ENCODE measurements at places on chromosomes 7 and 10.

DNA sequence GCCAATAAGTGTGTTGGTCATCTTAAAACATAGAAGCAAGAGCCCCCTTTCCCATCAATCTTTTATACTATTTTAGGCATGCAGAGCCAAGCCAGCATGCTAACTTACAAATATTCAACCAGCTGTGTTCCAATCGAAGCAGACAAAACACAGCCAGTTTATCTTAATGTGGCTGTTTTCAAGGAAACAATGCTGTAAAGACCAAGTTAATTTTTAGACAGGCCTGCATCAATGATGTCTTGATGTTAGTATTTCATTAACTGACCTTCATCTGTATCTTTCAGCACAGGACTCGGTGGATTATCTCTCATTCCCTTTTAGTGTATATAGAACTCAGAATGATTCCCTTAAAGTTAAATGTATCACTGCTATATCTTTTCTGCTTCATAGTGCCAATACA is 262.0 kb upstream of the ZWINT start:
- H3K27ac ChIP-seq, result no peak overlapping the region
- H3K27me3 ChIP-seq, result no peaks in the 10 kb centered on the region
- no peak for DNase-seq
- H3K4me3 ChIP-seq, result no peak overlapping the region
- H3K4me1 ChIP-seq, result peaks cover 6% of the 10 kb centered on the region

DNA sequence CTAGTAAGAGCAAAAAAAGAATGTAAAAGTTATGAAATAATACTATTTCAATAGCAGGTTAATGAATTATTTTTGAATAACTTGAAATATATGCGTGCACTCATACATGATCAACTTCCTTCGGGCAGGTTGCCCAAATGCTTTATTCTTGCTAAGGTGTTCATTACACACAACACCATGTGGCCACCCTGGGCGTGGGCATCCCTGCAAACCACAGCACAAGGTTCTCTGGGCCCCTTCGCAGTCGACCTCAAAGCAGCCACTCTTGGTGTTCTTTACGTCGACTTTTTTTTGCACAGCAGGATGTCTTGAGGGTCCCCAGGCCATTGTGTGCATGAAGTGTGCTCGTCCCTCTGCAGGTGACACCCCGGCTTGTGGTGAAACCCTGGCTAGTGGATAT is 300.7 kb upstream of the PITRM1 start:
- H3K4me3 ChIP-seq, result no peak overlapping the region
- peaks cover 18% of the 10 kb centered on the region for H3K27me3 ChIP-seq
- no peak for DNase-seq
- peaks cover 50% of the 10 kb centered on the region for H3K4me1 ChIP-seq

- peaks cover 18% of the 10 kb centered on the region for H3K36me3 ChIP-seq
- no peaks in the 10 kb centered on the region for H3K27me3 ChIP-seq
- DNase-seq, result no peak
- H3K4me1 ChIP-seq, result no peaks in the 10 kb centered on the region
Measured at GRCh38 chr7:38760226-38760625, 129.1 kb upstream of the AMPH start.

- H3K27me3 ChIP-seq, result peaks cover 3% of the 10 kb centered on the region
- no peaks in the 10 kb centered on the region for H3K36me3 ChIP-seq
- no peaks in the 10 kb centered on the region for H3K4me1 ChIP-seq
- H3K4me3 ChIP-seq, result no peak overlapping the region
- no peak overlapping the region for H3K27ac ChIP-seq
Measured at GRCh38 chr7:103727982-103728610, 261.4 kb downstream of the RELN start.

DNA sequence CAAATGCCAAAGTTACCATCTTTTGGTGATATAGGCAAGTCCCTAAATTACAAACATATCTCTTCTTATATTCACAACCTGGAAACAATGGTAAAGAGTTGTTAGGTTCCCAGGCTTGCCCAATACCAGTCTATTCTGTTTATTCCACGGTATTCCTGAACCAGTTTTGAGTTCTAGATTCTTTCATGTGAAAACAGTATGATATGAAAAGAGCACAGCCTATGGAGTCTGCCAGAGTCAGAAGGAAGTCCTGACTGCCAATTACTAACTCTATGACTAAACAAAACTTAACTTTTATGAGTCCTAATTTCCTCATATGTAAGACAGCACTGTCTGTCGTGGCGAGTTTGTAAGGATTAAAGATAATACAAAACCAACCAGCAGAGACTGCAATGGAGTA is 5.6 kb downstream of the ABI1 start:
- H3K4me3 ChIP-seq, result no peak overlapping the region
- DNase-seq, result no peak
- no peaks in the 10 kb centered on the region for H3K27me3 ChIP-seq
- peaks cover 56% of the 10 kb centered on the region for H3K4me1 ChIP-seq
- H3K36me3 ChIP-seq, result peaks cover 21% of the 10 kb centered on the region

- H3K27me3 ChIP-seq, result no peaks in the 10 kb centered on the region
- no peaks in the 10 kb centered on the region for H3K36me3 ChIP-seq
- no peak overlapping the region for H3K27ac ChIP-seq
- H3K4me1 ChIP-seq, result no peaks in the 10 kb centered on the region
- no peak overlapping the region for H3K4me3 ChIP-seq
- no peak for DNase-seq
Measured at GRCh38 chr7:46257761-46258448, 336.8 kb upstream of the IGFBP3 start.

DNA sequence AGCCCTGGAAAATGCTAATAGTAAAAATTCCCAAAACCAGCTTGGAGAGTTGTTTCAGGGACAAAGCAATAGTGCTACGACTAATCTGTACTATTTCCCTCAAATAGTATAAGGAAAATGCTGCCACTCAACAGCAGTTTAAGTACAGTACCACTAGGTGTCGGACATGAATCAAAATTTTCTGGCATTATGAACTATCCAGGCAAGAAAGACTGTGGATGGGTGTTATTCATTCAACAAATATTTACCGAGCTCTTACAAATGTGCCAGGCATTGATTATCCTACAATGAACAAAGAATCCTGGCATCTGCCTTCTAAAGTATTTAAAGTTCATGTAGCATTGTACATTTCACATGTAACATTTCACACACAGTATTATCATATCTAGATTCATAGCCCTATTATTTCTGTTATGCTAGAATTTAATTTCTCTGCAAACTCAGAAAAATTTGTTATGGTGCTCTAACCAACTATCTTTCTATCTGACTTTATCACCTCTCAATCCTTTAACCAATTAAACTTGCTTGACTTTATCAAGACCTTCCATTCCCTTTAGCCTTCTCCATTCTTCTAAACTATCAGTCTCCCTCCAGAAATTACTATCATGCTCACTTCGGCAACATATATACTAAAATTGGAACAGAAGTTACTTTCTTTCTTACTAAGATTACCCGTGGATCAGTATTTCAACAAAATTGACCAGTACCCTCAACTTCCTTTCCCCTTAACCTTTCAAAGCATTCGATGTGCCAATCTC is 80.6 kb downstream of the ARHGAP21 start:
- no peaks in the 10 kb centered on the region for H3K27me3 ChIP-seq
- DNase-seq, result no peak
- no peaks in the 10 kb centered on the region for H3K36me3 ChIP-seq
- no peaks in the 10 kb centered on the region for H3K4me1 ChIP-seq

DNA sequence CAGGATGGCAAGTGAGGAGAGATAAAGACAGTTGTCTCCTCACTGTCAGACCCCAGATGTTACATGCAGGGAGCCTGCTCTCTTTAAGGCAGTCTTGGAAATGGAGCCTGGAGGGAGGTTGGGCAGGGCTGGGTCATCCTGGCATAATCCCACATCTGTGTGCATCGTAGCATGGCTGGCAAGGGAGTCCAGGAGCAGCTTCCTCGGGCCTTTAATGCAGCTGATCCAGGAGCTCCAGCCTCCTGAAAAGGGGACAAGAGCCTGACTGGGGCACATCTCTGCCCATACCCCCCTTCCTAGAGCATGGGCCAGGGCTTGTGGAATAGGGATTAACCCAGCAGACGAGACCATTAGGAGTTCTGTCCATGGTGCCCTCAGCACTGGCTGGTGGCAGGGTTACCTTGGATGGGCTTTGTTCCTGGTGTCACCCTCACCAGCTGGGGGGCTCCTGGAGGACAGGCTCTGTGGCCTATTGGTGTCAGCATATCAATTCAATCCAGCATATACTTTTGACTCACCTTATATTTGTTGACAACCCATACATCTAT is 34.9 kb downstream of the TBATA start:
- no peaks in the 10 kb centered on the region for H3K4me1 ChIP-seq
- H3K27ac ChIP-seq, result no peak overlapping the region
- no peak overlapping the region for H3K4me3 ChIP-seq

GRCh38 chr7:153383781-153384180 is 624.2 kb downstream of the ACTR3B start:
- H3K27ac ChIP-seq, result no peak overlapping the region
- H3K4me1 ChIP-seq, result no peaks in the 10 kb centered on the region
- no peaks in the 10 kb centered on the region for H3K27me3 ChIP-seq
- H3K36me3 ChIP-seq, result no peaks in the 10 kb centered on the region
- no peak for DNase-seq
- no peak overlapping the region for H3K4me3 ChIP-seq

Data from activated T-helper 1 cell treated with anti-CD3 and anti-CD28 coated beads, Interleukin-12 subunit alpha, Interleukin-12 subunit beta, Interleukin-2, Interleukin-4 antibody, amounts not matched to agents 30 ng/mL and 10 ng/mL and 1 ng/mL, durations not matched to agents 14 hours and 24 hours and 36 hours (primary cell).